ENCODE measurements at places on chromosomes 11 and 22. TPM values are rescaled to one million over a fixed set of nuclear protein-coding genes. Genes with fewer than 3 reads are reported as not detected.

H19 gene
- not detected for total RNA-seq

MUC15 gene
- total RNA-seq: not detected

DNA sequence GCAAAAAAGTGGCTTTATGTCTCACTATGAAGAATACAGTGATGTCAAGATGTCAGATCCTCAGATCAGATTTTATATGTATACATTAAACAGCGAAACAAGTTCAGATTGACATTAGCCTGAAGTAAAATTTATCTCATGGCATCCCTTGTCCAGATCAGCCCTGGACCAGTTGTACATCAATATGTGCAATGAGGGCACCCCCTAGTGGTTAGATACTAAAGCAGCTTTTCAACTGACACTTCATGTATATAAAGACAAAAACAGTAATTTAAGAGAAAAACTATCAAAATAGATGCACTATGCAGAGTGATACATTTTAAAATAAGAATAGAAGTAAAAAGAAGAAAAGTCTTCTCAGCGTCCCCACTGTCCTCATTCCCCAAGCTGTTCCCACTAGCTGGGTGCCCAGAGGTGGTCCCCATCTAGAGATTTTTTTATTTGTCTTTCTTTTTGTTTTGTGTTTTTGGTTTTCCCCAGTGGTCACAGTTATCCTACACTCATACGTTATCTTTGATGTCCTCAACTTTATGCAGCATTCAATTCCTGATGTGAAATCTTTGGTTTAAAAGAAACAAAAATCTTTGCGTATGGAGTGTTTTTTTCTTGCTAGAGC lies 2193.4 kb upstream of the RAG2 start:
- no peak for DNase-seq

DNA sequence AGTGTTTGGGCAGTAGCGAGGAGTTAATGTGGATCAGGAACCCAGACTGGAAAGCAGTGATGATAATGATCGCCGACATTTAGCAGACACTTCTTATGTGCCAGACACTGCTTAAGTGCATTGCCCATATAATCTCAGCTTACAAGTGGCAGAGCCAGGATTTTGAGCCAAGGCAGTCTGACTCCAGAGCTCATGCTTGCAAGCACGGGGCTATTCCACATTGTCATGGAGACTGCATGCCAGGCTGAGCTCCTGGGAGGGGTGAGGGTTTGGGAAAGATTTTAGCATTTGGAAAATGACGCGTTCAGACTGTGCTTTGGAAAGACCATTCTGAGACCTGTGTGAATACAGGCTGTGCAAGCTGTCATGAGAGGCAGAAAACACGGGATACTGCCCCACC lies 302.7 kb downstream of the DDX10 start:
- DNase-seq: no peak

DNA sequence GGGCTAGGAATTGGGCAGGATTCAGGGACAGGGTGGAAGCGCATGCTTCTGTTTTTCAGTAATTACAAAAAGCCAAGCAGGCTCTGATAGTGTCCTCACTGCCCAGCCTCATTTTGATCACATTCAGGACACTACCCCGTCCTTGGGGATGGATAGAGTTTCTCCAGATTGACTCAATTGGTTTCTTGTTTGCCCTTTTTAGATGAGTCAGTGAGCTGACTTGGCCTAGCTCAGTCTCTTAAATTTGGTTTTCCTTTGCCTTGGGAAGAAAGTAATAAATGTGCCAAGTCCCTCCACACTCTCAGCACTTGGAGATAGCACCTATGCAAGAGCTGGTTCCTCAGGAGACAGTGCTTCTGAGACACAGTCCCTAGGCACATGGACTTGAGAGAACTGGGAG lies 25.5 kb downstream of the DKK3 start:
- DNase-seq: no peak

Data from T-helper 17 cell (primary cell).